ENCODE measurements at places on chromosomes 1 and 21.

DNA sequence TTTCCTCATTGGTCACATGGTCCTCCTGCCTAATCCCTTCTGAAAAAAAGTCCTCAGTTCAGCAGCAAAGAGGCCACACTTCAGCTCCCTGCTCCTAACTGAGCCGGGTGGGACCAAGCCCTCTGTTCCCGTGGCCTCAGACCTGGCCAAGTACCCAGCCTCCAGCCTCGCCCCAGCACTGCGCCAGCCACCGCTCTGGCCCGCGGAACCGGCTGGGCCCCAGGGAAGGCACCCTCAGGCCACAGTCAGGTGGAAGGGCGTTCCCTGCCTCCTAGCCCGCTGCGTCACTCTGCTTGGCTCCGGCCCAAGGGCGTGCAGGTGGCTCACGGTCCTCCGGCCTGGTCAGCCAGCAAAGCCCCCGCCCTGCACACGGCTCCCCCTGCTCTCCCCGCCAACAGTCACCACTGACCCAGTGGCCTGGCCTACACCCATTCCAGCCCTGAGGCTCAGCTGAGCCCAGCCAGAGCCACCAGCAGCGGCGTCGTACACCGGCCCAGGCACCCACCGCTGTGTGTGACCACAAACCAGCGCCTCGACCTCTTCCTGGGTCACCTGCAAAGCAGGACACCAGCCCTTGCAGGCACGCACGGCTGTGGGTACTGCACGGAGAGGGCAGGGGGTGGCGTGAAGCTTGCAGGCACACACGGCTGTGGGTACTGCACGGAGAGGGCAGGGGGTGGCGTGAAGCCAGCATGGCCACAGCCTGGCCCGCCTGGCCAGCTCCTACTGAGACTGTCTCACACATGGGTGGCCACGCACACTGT, 19.4 kb downstream of the NADK start:
- no peak for DNase-seq

GRCh38 chr1:88956003-88956402, 36.4 kb downstream of the KYAT3 start:
- no peak for DNase-seq

DNA sequence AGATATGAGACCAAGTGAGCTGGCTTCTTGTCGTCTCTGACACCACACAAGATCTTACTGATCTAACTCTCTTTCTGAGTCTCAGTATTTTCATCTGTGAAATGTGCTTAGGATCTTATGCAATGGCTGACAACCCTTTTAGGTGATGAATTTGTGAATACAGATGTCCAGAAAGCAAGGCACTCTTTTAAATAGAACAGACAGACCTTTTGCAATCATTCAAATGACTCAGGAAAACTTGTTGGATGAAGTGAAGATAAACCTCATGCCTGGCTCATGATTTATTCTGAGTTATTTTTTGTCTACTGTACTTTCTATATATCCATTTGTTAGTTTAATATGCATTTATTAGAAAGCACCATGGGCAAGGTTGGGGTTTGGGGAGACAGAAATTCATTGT, 411.3 kb downstream of the PTPRU start:
- no peak for DNase-seq

DNA sequence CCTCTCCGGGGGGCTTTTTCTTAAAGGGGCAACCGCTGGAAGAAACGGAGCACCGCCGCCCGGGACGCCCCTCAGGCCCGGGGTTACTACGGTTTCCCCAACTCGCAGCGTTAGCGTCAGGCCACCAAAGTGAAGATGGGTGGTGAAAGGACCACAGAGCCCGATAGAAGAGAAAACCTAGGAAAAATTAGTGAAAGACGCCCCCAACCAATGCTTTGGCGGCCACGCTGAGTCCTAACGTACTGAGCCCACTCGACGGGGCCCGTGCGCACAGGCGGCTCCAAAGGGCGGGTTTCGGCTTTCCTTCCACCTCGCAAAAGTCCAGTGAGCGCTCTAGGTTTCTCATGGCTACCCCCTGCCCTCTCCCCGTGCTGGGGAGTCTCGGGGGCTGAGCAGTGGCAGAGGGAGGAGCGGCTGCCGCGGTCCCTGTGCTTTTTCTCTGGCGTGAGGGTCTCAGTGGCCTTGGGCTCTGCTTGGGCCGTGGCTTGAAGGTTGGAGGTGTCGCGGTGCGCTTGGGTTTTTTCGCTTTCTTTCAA, 12.2 kb upstream of the SPEN start:
- DNase-seq = no peak

DNA sequence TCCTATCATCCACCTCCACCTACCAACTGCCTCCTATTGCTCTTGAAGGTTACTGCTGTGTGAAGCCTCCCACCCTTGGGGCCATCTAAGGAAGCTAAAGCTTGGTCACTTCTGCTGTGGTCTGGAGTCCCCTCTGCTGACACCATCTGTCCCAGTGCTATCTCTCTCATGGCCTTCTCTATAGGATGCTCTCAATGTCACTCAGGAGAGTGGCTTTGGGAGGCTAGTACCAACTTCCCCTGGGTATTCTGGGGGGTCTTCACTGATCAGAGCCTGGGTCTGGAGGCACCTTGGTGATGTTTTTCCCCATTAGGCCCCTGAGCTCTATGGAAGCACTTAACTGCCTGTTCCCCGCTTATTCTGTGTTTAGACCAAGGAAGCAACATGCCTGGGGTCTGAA, 12.3 kb upstream of the NCF2 start:
- DNase-seq = no peak

GRCh38 chr1:207088701-207089626, at the start of gene C4BPB:
TSS of gene C4BPB (plus strand) at chr1:207088860. CDS start at chr1:207089532, 672 bp downstream.
- no peak for DNase-seq

DNA sequence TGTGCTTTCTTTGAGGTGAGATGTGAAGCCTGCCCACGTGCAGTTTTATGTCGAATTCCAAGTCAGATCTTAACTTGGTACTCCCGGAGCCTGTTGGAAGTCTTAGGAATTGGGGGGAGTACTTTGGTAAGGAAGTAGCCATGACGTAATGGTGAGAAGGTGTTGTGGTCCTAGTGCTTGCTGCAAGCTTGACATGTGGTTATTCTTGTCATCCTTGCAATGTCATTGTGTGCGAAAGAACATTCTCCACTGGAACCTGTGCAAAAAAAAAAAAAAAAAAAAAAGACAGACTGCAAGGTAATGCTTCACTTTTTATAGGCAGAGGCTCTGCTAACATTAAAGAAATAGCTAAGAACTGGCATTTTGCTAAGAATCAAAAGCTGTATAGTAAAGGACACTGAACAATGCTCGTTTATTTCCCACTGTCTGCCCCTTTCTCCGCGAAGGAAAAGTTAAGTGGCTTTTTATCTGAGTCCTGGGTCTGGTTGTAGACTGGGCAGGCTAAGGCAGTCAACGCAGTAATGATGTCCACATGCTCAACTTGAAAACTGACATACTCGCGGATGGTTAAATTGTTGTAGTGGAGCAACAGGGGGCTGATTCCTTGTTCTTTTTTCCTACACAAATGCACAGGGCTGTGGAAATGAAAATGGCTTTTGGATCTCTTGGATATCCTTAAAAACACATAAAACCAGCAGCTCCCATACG, 2.1 kb downstream of the KAZN start:
- no peak for DNase-seq

GRCh38 chr1:247415423-247416361, at the start of gene NLRP3:
TSS of gene NLRP3 (plus strand) at chr1:247416173. CDS start at chr1:247418801, 2,628 bp downstream.
- peak; percentile 41 for DNase-seq

DNA sequence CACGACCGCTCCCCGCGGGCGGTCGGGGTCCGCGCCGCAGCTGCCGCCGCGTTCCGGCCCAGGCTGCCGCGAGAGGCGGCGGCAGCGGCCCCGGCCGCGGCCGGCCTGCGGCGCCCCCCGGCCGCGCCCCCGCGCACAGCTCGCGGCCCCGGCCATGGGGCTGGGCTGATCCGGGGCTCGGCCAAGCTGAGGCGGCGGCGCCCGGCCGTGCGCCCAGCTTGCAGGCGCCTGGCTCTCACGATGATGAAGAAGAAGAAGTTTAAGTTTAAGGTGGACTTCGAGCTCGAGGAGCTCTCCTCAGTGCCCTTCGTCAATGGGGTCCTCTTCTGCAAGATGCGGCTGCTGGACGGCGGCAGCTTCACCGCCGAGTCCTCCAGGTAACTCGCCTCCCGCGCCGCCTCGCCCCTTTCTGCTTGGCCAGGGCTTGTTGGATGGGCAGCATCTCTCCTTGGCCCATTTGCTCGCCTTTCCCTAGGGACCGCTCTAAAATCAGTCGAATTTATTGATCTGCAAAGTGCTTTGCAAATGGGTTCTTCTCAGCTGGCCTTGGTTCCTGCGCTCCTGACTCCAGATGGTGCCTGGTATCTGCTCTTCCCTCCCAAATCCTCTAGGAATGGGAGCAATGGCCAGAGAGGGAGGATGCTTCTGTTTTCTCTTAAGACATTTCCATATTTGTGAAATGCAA, 431 bp downstream of the EEIG2 start:
- DNase-seq = no peak

GRCh38 chr1:31878058-31878457, 60.1 kb downstream of the PTP4A2 start:
- DNase-seq = no peak

GRCh38 chr1:27967884-27968466, 8.2 kb downstream of the XKR8 start:
- no peak for DNase-seq

DNA sequence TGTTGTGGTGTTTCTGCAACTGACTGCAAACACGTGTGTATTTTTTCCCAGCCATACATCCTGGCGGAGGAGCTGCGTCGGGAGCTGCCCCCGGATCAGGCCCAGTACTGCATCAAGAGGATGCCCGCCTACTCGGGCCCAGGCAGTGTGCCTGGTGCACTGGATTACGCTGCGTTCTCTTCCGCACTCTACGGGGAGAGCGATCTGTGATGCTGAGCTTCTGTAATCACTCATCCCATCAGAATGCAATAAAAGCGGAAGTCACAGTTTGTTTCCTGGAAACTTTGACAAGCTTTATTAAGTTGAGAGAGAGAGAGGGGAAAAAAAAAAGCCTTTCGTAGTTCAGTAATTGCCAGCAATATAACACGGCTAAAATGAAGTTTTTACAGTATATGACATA, 32.7 kb upstream of the MTR start:
- no peak for DNase-seq

DNA sequence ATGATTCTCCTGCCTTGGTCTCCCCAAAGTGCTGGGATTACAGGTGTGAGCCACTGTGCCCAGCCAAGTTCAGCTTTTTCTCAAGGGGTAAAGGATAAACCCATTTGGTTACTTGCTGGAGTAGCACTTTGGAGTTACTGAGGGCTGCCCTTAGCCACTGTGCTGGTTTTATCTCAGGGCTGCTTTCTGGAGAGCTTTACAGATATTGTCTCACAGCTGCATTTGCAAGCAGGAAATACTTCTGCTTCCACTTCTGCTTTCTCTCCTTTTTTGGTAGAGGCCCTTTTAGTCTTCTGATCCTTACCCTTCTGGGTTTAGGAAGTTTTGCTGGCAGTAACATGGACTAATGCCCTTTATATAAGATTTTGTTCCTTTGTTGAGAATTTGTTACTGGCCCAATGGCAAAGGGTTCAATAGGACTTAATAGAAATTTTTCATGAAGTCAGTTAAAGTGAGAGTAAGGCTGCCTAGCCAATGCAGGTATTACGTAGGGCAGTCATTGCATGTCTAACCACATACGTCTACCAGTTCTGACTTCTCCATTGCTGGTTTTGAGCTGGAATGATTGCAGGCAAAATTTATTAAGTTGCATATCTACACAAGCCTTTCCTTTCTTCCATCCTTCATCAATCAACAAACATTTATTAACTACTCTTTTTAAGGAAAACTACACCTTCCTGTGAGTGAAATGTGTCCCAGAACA, 24.4 kb downstream of the CAP1 start:
- no peak for DNase-seq

DNA sequence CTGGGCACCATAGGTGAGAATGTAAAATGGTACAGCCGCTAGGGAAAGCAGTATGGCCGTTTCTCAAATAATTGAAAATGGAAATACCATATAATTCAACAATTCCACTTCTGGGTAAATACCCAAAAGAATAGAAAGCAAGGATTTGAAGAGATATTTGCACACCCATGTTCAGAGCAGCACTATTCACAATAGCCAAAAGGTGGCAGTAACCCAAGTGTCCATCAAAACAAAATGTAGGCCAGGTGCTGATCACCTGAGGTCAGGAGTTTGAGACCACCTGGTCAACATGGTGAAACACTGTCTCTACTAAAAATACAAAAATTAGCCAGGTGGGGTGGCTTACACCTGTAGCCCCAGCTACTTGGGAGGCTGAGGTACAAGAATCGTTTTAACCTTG, 62.1 kb downstream of the OLIG1 start:
- DNase-seq = no peak

DNA sequence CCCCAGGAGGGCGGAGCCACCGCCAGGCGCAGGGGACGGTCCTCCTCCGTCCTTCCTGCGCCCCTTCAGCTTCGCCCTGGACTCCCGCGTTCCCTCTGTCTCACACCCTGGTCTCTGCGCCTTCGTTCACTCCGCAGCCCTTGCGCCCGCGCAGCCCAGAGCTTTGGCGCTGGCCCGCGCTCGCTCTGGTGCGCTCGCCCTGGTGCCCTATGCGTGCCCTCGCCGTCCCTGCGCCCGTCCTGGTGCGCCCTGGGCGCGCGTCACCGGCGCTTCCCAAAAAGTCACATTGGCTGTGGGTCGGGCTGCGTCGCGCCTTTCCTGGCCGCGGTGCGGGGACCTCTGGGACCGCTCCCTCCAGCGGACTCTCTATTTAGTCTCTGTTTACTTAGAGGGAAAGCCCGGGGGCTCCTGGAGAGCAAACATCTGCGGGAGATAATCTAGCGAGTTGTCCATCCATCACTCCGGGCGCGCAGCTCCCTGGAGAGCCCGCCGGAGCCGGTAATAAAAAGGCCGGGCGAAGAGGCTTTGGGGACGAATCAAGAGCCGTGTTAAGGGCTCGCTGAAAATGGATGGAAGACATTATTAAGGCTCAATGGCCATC, 178.6 kb downstream of the PRDM16 start:
- DNase-seq = no peak

- DNase-seq = no peak
Measured at GRCh38 chr1:208203127-208203847, 40.9 kb downstream of the PLXNA2 start.

DNA sequence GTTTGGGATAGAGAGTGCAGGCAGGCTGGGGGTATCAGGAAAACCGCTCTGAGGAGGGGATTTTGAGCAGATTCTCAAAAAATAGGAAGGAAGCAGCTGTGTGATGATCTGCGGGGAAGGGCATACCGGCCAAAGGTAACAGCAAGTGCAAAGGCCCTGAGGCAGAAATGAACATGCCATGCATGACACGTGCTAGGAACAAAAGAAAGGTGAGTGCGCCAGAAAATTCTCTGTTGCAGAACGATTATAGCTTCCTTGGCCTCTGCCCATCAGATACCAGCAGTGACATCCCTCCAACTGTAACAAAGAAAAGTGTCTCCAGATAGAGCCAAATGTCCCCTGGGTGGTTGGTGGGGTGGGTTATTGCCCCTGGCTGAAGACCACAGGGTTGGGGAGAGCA, 37.0 kb upstream of the FAM131C start:
- no peak for DNase-seq

GRCh38 chr1:53265581-53265980, 27.3 kb upstream of the MAGOH start:
- no peak for DNase-seq

- no peak for DNase-seq
Measured at GRCh38 chr1:59162665-59163064, 134.2 kb upstream of the FGGY start.

DNA sequence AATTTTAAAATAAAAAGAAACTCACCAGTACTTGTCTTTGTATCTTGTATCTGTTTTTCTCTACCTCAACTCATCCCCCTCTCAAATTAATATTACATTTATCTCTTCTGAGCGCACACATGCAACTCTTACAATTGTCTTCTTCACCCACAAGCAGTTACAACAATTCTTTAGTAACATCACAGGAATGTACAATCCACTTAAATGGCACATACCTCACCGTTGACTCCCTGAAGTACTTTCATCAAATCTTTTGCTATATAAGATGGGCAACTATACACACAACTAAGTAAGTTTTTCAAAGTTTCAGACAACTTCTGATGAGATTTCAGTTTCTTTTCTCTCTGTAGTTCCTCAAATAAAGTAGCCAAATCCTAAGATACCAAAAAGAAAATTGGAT, 28.3 kb downstream of the HEATR1 start:
- no peak for DNase-seq
